ENCODE measurements at places on chromosomes 5 and 9.
A peak's percentile ranks its signal among the peaks of the same experiment; 100 is the strongest.

GRCh38 chr5:157165668-157166067 lies 396 bp downstream of the GARIN3 start:
- no peak for DNase-seq

DNA sequence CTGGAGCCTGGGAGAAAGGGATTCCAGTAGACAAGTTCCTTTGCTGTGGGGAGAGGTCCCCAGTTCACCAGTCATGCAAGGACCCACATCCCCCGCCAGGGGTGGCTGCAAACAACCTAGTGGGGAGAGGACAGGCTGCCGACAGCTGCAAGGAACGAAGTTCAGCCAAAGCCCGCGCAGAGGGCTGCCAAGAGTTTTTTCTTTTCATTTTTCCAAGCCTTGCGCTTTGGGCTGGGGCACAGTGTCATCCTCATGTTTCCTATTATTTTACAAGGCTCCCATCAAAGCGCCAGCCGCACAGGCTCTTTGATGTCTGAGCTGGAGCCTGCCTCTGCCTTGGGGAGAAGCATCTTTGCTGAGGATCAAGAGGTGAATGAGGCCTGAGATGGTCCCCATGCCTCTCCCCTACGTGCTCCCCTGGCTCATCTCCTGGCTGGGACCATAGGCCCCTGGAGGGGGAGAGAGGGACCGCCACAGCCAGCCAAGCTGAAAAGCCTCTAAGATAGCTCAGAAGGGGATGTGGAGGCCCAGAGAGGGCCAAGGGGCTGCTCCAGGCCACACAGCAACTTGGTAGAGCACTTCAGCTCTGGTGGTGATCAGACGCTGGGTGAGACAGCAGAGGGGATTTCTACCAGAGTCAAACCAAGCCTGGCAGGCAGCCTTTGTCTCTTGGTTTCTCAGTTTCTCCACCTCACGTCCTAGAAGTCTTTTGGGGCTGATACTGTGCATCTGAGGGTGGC lies 50.4 kb upstream of the SYNPO start:
- DNase-seq, result no peak

- DNase-seq, result no peak
Observed at GRCh38 chr9:134891053-134891452, 10.4 kb downstream of the FCN2 start.

GRCh38 chr5:121386334-121386733 lies 465.3 kb upstream of the FTMT start:
- DNase-seq, result no peak

DNA sequence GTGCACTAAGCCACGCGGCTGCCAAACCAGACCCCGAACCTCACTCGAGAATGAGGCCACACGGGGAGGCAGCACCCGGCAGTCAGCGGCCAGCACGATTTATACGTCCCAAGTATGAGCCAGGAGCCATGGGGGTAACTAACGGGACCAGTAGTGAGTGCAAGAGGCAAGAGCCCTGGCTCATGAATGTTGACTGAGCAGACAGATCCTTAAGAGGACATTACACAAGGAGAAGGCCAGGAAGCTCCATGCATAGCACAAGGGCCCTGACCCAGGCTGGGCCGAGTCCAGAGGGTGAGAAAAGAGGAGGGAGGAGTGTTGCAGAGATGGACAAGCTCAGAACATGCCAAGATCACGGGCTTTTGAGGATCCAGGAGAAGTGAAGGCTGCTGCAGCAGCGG lies 58.6 kb upstream of the PHYKPL start:
- DNase-seq, result no peak

- no peak for DNase-seq
Observed at GRCh38 chr9:69582018-69582417, 90.2 kb downstream of the APBA1 start.

- no peak for DNase-seq
Observed at GRCh38 chr5:92444888-92445287, 1061.8 kb upstream of the ARRDC3 start.

GRCh38 chr9:92176068-92176799 lies 61.0 kb upstream of the SPTLC1 start:
- no peak for DNase-seq

DNA sequence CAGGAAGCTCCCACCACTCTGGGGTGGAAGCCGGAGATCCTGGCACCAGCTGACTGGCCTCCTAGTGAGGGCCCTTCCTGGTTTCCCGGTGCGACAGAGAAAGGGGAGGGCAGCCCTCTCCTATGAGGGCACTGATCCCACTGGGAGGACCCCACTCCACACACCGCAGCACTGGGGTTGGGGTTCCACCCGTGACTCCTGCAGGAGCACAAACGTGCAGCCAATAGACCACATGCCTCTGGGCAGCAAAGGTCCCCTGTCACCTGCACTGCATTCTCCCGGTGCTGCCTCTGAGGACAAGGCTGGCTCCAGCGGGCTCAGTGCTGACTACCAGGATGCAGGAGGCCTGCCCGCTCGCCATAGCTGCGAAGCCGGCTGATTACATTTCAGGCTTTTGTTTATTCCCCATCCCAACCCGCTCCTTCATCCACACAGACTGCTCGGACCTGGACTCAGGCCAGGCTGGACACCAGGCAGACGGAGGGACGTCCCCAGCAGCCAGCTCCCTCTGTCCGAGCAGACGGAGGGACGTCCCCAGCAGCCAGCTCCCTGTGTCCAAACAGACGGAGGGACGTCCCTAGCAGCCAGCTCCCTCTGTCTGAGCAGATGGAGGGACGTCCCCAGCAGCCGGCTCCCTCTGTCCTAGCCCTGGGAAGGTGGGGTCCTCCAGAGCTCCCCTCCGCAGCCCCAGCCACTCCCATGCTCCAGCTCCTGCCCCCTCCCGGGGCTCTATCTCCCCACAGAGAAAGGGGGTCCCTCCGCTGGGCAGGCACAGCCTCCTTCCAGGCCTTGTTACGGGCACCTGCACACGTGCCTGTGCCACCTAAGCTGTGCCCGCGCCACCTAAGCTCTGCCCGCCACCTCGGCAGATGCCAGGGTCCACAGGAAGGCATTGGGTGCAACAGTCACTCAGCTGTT lies 8.8 kb upstream of the CEP72 start:
- no peak for DNase-seq

DNA sequence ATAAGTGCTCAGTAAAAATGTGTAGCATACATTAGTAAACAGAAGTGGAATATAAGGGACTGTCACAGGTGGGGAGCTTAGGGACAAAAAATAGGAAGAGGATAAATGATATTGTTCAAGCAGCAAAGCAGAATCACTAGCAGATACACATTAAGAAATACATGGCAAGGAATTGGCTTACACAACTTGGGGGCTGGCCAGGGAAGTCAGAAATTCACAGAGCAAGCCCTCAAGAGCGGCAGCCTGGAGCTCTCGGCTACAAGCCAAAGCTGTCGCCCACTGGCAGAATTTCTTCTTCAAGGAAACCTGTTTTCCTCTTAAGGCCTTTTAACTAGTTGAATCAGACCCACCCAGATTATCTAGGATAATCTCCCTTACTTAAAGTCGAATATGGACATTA lies 73.0 kb upstream of the SMIM23 start:
- DNase-seq, result no peak

GRCh38 chr5:43154469-43154868 lies 33.8 kb downstream of the ZNF131 start:
- DNase-seq, result no peak

GRCh38 chr5:91038180-91038808 lies 344.8 kb downstream of the ARRDC3 start:
- no peak for DNase-seq

DNA sequence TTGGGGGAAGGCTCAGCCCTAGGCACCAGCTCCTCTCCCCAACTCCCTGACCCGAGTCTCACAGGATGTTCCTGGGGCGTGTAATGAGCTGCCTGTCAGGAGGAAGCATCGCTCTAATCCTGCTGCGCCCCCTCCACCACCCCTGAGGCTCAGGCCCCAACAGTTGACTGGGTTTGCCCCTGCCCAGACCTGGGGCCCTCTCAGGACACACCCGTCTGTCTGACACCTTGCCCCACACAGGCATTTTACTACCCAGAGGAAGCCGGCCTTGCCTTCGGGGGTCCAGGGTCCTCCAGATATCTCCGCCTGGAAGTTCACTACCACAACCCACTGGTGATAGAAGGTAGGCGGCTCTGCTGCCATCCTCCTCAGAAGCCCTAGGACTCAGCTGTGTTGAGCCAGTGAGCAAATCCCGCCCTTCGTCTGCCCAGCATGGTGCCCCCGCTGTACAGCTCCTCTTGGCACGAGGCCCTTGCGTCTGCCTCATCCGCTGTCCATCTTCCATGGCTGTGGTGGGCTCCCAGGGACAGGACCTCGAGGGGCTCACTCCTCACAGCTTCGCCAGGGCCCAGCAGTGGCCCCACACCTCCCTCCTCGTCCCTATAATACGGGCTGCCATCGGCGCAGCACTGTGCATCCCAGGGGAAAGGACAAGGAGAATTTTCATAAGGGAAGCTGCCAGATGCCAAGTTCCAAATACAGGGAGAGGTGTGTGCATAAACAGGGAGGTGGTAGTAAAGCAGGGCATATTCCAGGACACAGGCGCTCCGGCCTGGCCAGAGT lies 8.0 kb downstream of the DBH start:
- no peak for DNase-seq

GRCh38 chr9:7154003-7154619 lies 396.3 kb downstream of the KDM4C start:
- no peak for DNase-seq

DNA sequence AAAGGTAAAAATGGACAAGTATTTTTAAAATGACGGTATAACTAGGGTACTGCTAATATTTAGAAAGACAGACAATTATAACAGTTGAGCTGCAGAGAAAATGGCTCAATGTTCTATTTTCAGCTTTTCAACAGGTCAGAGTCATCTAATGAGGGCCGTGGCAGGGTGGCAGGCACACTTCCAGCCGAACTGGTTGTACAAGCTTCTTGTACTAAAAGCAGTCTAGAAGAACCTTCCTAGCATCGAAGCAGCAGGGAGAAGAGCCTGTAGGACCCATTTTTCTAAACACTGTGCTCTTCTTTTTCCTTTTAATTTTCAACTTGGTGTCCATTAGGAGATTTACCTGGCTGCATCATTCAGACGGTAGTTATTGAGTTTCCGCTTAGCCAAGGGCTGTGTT lies 85.6 kb downstream of the SLC28A3 start:
- no peak for DNase-seq

- DNase-seq, result no peak
Observed at GRCh38 chr9:123058834-123059233, 25.4 kb downstream of the GPR21 start.

- DNase-seq, result no peak
Observed at GRCh38 chr9:125932012-125932411, 184.8 kb downstream of the PBX3 start.

GRCh38 chr9:34988218-34989002 lies 1.1 kb upstream of the DNAJB5 start:
- DNase-seq, result no peak

DNA sequence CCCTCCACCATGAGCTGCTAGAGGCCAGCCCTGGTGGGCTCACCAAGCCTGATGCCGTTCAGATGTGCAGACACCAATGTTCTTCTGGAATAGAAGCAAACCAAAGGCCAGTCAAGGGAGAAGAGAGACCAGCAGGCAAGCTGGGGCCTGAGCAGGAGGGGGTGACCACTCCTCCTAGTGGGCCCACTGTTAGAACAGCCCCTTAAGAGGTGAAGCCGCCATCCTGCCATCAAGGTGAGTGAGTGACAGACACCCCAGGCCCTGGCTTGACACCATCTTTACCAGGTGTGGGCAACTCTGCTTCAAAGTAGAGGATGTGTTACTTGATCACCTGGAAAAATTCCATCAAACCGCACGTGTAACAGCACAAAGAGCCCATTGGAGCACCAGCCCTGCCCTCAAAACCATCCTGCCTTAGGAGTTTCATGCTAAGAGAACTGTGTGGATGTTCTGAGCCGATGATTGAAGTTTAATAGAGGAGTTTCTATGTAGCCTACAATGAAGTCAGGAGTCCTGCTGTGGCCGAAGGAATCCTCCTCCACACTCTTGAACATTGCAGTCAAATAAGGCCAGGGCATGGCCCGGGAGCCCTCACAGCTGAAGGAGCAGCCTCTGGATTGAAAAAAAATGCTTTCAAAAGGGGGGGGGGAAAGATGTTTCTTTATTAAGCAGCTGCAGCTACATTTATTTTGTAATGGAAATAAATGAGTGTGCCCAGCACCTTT lies 20.8 kb downstream of the AMBP start:
- no peak for DNase-seq

- no peak for DNase-seq
Observed at GRCh38 chr5:151357792-151358191, 10.4 kb upstream of the SLC36A2 start.

DNA sequence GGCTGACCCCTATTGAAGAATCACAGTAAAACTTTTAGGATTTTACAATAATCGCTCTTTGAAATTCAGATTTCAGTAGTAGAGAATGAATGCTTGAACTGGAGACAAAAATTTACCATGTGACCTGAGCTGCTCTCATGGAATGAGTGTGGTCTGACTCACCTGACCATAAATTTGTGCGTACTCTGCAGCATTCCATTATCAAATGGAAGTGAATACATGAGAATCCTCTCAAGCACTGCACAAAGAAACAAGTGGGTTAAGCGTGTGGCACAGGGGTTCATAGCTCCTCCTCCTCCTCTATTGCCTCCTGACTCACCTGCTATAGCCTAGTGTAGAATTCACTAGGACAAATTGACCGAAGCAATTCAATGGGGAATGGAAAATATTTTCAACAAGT lies 269.8 kb upstream of the CDH9 start:
- DNase-seq, result no peak

- DNase-seq, result no peak
Observed at GRCh38 chr5:169706758-169707450, 69.8 kb downstream of the DOCK2 start.

DNA sequence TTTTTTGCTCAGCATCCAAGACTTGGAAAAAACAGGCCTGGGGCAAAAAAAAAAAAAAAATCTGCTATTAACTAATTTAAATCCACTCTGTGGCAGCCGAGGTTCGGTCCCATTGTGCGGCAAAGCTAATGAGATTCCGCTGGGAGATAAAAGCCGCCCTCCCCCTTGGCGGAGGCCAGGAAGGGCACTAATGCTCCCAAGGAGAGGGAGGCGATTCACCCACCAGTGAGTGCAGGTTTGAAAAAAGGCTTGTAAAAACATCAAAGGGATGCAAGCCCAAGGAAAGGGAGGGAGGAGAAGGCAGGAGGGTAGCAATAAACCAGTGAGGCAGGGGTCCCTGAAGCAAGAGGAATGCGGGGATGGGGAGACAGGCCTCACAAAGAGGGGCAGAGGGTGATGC lies 129.5 kb upstream of the RAPGEF1 start:
- DNase-seq, result no peak

- DNase-seq, result peak; percentile 67
Observed at GRCh38 chr5:171477101-171477500, 57.7 kb downstream of the FGF18 start.

- DNase-seq, result no peak
Observed at GRCh38 chr9:128885376-128885775, 3.4 kb downstream of the LRRC8A start.

- DNase-seq, result no peak
Observed at GRCh38 chr5:111735583-111736270, 21.3 kb downstream of the NREP start.
